ENCODE measurements at places on chromosomes 16 and 17. TPM values are rescaled to one million over a fixed set of nuclear protein-coding genes. Genes with fewer than 3 reads are reported as not detected.

DNA sequence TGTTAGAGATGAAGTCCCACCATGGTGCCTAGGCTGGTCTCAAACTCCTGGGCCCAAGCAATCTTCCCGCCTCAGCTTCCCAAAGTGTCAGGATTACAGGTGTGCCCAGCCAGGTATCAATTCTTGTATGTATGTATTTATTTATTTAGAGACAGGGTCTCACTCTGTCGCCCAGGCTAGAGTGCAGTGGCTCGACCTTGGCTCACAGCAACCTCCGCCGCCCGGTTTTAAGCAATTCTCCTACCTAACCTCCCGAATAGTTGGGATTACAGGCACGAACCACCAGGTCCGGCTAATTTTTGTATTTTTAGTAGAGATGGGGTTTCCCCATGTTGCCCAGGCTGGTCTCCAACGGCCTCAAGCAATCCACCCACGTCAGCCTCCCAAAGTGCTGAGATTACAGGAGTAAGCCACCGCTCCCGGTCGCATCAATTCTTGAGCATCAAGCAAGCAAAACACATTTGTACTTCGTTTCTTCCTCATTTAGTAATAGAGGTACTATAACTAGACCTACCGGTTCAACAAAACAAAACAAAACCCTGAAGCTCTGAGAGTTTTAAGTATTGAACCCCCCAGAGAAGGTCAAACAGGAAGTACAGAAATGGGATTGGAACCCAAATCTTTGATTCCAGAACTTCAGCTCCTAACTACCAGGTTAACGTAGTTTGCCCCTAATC lies 1.0 kb upstream of the ZNF500 start:
- no peak for DNase-seq
- H3K4me1 ChIP-seq = peaks cover 15% of the 10 kb centered on the region
- peak overlapping the region; percentile 88 for H3K4me3 ChIP-seq
- peaks cover 13% of the 10 kb centered on the region for H3K36me3 ChIP-seq
- peak overlapping the region; percentile 94 for H3K27ac ChIP-seq

CIBAR2 gene
- total RNA-seq = not detected

GINS2 gene
- 9.1 TPM for total RNA-seq

GRCh38 chr17:78359321-78359996 lies 418 bp downstream of the SOCS3 start:
- peak; percentile 54 for DNase-seq
- H3K27ac ChIP-seq = no peak overlapping the region
- peaks cover 9% of the 10 kb centered on the region for H3K36me3 ChIP-seq
- H3K4me1 ChIP-seq = peaks cover 35% of the 10 kb centered on the region
- H3K27me3 ChIP-seq = peaks cover 5% of the 10 kb centered on the region

DNA sequence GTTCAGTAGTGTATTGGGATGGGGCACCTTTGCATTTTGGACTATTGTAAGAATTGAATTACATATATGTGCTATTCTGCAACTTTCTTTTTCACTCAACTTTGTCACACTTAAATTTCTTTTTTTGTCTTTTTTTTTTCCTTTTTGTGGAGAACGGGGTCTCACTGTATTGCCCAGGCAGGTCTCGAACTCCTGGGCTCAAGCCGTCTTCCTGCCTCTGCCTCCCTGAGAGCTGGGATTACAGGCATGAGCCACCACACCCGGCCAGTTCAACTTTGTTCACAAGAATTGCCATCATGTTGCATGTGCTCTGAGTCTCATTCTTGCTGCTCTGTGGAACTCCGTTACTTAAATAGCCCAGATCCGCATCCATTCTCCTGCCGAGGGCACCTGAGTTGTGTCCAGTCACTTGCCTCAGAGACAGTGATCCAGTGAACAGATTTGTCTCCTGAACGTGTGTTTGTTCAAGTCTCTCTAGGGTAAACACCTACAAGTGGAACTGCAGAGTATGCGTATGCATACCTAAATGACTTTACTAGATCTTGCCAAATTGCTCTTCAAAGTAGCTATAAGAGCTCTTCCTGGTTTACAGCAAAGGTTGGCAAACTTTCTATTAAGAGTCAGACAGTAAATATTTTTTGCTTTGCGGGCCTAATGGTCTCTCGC lies 3.4 kb upstream of the SLC38A10 start:
- no peak overlapping the region for H3K27ac ChIP-seq
- H3K4me1 ChIP-seq = peaks cover 18% of the 10 kb centered on the region
- H3K27me3 ChIP-seq = peaks cover 12% of the 10 kb centered on the region
- H3K4me3 ChIP-seq = no peak overlapping the region
- DNase-seq = no peak
- H3K36me3 ChIP-seq = peaks cover 5% of the 10 kb centered on the region

PCYT2 gene
- total RNA-seq = 26.8 TPM

KRT36 gene
- total RNA-seq = not detected

- H3K4me1 ChIP-seq = peaks cover 52% of the 10 kb centered on the region
- H3K27me3 ChIP-seq = peaks cover 8% of the 10 kb centered on the region
- H3K4me3 ChIP-seq = no peak overlapping the region
- peaks cover 10% of the 10 kb centered on the region for H3K36me3 ChIP-seq
- H3K27ac ChIP-seq = no peak overlapping the region
- no peak for DNase-seq
Observed at GRCh38 chr17:57533684-57534305, 211.3 kb downstream of the CCDC182 start.

- peaks cover 6% of the 10 kb centered on the region for H3K36me3 ChIP-seq
Observed at GRCh38 chr16:12680531-12680930, 123.2 kb downstream of the CPPED1 start.

GRCh38 chr17:57080718-57081117 lies 4.3 kb upstream of the AKAP1 start:
- H3K27me3 ChIP-seq = peaks cover 8% of the 10 kb centered on the region
- H3K36me3 ChIP-seq = no peaks in the 10 kb centered on the region
- no peak overlapping the region for H3K27ac ChIP-seq

DNA sequence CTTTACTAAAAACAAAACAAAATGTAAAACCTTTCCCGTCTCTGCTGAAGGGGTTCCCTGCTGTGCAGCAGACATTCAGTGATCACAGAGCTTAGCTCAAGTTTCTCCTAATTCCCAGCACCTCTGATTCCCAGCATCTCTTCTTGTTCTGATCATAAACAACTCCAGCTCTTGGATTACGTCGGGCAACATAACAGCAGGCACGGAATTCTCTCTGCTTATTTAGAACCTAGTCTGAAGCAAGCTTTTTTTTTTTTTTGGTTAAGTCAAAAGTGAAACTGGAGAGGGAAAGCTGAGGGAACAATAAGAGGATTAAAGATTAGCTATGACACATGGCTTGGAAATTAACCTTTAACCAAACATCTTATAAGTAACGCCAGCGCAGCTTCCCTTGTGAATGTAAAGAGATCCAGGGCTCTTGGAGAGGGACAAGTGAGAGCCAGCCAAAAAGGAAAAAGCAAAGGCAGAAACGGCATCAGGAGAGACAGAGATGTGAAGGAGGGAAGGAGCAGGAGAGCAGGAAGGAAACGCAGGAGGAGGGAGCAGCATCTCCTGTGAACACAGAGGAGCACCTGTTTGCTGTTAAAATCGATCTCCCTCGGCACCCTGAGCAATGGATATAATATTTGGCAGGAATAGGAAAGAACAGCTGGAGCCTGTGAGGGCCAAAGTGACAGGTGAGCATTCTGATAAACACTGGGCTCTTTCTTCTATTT lies at the start of gene BCO1:
BCO1 (plus strand) TSS at position 394 of the 716 bp plus-strand sequence; CDS start at position 614, 220 bp downstream.
- H3K4me1 ChIP-seq = peaks cover 6% of the 10 kb centered on the region
- no peak for DNase-seq
- H3K27ac ChIP-seq = no peak within 1 kb of the TSS
- no peak within 1 kb of the TSS for H3K4me3 ChIP-seq
- H3K36me3 ChIP-seq = no peaks in the 10 kb centered on the region

SEPTIN12 gene
- total RNA-seq = 11.5 TPM

GRCh38 chr16:89114159-89114981 lies 20.7 kb downstream of the ACSF3 start:
- peaks cover 18% of the 10 kb centered on the region for H3K36me3 ChIP-seq
- H3K27ac ChIP-seq = no peak overlapping the region
- no peak for DNase-seq
- peaks cover 10% of the 10 kb centered on the region for H3K27me3 ChIP-seq

YBX2 gene
- 14.6 TPM for total RNA-seq

EVPL gene
- total RNA-seq = not detected

CD300H gene
- not detected for total RNA-seq

INCA1 gene
- 2.2 TPM for total RNA-seq

- H3K27me3 ChIP-seq = peaks cover 10% of the 10 kb centered on the region
- H3K4me3 ChIP-seq = no peak overlapping the region
- peak; percentile 23 for DNase-seq
- H3K4me1 ChIP-seq = peaks cover 25% of the 10 kb centered on the region
Observed at GRCh38 chr17:31433091-31433790, 41.8 kb downstream of the RAB11FIP4 start.

DNA sequence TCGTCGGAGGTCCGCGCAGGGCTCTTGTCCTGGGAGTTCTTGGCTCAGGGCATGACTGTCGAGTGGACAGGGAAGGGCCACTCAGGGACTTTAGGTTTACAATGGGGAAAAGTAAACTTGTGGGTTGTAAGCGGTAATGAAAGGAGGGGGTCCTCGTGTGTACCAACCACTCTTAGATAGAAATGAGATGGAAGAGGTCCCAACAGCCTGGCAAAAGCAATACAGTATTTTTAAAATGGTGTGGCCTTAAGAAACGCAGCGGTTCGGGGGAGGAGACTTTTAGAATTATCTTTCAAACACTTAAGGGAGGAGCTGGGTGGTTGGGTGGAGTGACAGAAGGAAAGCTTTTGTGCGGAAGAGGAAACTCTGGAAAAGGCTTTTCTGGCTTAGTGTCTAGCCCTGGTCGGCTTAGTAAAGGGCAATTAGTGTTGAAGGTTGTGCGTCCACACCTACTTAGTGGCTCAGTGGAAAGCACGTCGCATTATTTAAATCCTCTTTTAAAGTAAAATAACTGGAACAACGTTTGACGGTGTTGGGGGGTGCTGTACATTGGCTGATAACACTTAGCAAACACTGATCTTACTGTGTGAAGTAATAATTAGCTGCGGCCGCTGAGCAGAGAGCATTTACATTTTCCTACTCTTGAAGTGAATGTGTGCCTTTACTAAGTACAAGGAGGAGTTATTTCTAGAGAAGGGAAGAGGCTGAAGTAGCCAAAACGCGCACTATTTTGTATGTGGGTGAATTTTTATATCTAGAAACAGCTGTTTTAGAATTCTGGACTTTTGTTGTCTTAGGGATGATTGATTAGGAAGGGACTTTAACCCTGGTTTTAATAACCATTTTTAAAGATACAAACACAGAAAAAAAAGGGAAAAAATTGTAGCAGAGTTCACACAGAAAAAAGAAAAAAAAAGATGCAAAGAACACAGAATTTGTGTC lies 1.0 kb downstream of the WSB1 start:
- H3K36me3 ChIP-seq = peaks cover 19% of the 10 kb centered on the region
- peak overlapping the region; percentile 100 for H3K4me3 ChIP-seq
- peak; percentile 30 for DNase-seq
- H3K27ac ChIP-seq = peak overlapping the region; percentile 98
- H3K4me1 ChIP-seq = peaks cover 30% of the 10 kb centered on the region

SDR42E1 gene
- total RNA-seq = 0.74 TPM

DNA sequence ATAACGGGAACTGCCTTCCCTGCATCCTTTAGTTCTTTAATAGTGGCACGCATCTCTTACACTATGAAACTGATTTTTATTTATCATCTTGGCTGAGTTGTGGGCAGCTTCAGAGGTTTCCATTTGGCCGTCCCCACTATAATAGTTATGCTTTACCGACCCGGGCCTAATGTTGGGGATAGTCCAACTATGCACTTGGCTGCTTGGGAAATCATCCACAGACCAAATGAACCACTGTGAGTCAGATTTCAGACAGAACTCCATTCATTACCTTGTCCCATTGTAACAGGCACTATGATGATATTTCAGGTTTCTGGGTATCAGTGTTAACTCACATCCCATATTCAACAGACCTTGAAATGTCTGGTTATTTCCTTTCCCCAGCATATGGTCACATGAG lies 6.1 kb upstream of the SLFN5 start:
- H3K27me3 ChIP-seq = peaks cover 6% of the 10 kb centered on the region
- no peaks in the 10 kb centered on the region for H3K36me3 ChIP-seq
- peaks cover 4% of the 10 kb centered on the region for H3K4me1 ChIP-seq
- no peak overlapping the region for H3K4me3 ChIP-seq

- H3K36me3 ChIP-seq = no peaks in the 10 kb centered on the region
- no peak overlapping the region for H3K27ac ChIP-seq
- H3K4me1 ChIP-seq = peaks cover 2% of the 10 kb centered on the region
- no peak for DNase-seq
- peaks cover 9% of the 10 kb centered on the region for H3K27me3 ChIP-seq
Observed at GRCh38 chr17:1904273-1905182, 74.7 kb downstream of the RPA1 start.

SLC9A5 gene
- total RNA-seq = 17.2 TPM

GRCh38 chr16:82626791-82627261 lies at the start of gene CDH13:
CDH13 (plus strand) TSS chr16:82626969.
- H3K4me3 ChIP-seq = peak within 1 kb of the TSS; percentile 86
- DNase-seq = peak; percentile 16
- peaks cover 8% of the 10 kb centered on the region for H3K27me3 ChIP-seq
- no peak within 1 kb of the TSS for H3K27ac ChIP-seq

DNA sequence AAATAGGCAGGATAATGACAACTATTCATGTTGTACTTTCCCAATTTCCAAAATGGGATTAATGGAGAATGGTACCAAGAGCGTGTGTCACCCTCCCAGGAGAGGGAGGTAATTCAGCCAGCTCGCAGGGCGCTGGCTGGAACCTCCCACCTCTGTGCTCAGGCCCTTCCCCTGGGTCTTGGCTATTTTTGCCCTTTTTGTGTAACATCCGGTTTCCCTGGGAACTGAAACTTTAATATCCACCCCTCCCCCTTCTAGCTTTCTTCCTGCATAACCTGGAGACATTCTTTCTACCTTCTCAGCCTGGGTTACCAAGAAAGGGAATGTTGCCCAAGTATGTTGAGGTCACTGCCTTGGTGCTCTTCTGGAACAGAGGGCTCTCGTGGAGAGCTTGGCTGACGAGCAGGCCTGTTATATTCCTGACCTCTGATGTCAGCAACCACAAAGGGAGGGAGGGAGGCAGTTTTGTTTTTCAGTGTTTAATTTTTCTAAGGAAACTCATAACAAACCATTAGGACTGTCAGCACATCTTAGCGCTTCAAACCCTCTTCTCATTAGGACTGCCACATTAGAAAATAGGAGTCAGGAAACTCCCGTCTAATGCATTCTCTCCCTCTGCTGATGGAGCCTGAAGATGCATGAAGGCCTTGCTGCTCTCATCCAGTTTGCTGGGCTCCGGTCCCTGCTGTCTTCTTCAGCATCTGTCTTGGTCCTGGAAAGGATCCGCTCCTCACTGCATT lies 25.6 kb downstream of the ITGB3 start:
- no peak for DNase-seq
- H3K36me3 ChIP-seq = no peaks in the 10 kb centered on the region
- H3K27me3 ChIP-seq = peaks cover 4% of the 10 kb centered on the region

GRCh38 chr16:77679391-77679790 lies 42.9 kb upstream of the NUDT7 start:
- DNase-seq = no peak
- no peak overlapping the region for H3K4me3 ChIP-seq
- no peaks in the 10 kb centered on the region for H3K27me3 ChIP-seq
- no peaks in the 10 kb centered on the region for H3K4me1 ChIP-seq
- no peak overlapping the region for H3K27ac ChIP-seq
- no peaks in the 10 kb centered on the region for H3K36me3 ChIP-seq
